EL (cell line): ENCODE measurements at places on chromosomes 2 and 18.
A peak's percentile ranks its signal among the peaks of the same experiment; 100 is the strongest.

GRCh38 chr2:6545336-6545735, 320.4 kb downstream of the CMPK2 start:
- DNase-seq = no peak

DNA sequence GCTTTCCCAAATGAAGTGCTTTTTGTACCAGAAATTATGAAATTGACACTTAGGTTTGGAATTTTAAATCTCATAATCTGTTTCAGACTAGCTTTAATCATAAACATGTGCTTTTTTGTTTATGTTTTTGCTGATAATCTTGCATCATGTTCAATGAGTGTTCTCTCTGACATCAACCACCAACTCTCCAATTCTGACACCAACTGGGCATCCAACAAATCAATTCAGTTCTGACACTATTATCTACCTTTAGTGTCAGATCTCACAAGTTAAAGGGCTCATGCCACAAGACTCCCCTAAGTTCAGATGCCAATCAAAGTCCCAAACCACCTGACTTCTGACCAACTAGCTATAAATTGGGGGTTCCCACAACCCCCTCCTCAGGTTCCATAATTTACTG, 19.6 kb downstream of the PELI1 start:
- DNase-seq = no peak

DNA sequence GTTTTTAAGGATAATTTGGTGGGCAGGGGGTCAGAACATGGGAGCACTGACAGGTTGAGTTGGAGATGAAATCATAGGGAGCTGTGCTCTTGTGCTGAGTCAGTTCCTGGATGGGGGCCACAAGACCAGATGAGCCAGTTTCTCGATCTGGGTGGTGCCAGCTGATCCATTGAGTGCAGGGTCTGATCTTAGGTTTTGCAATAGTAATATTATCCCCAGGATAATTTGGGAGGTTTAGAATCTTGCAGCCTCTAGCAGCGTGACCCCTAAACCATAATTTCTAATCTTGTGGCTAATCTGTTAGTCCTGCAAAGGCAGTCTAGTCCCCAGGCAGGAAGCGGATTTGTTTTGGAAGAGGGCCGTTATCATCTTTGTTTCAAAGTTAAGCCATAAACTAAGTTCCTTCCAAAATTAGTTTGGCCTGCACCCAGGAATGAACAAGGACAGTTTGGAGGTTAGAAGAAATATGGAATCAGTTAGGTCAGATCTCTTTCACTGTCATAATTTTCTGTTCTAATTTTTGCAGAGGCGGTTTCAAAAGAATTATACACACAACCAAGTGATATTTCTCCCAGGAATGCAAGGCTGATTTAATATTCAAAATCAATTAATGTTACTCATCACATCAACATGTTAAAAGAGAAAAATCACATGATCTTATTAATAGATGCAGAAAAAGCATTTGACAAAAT, 23.0 kb downstream of the DBI start:
- DNase-seq = peak; percentile 56

GRCh38 chr2:67374949-67375348, 22.2 kb upstream of the ETAA1 start:
- DNase-seq = no peak

GRCh38 chr2:42060718-42061619, 13.1 kb downstream of the PKDCC start:
- no peak for DNase-seq

DNA sequence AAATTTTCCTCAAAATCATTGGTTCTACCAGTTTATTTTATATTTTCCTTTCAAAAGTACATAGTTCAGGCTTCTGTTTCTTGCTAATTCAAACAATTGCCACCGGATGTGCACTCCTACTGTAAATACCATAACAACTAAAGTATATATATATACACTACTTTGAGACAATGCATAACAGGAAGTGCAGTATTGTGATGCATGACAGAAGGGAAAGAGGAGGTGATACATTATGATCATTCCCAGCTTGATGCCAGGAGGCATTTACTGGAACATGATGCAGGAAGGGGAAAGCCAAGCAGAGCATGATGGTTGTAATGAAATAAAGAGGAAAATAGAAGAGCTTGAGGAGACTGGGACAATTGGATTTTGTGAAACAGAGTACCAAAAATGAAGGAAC, 215.2 kb upstream of the NT5C1B start:
- no peak for DNase-seq

DNA sequence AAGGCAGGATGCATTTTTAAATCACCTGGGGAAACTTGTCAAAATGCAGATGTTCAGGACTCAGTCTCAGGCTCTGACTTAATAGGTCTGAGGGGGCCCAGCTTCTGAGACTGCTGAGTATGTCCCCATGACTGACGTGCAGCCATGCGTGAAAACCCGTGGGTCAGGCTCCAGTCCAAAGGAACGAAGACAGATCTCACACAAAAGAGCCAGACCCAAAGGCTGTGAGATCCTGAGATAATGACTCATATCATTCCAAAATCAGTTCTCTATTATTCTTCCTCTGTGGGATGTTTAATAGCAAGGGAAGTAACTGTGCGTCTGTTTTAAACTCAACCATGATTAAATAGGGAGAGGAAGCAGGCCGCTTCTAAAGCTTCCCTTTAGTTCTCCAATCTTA, 107.4 kb upstream of the ACAA2 start:
- peak; percentile 17 for DNase-seq

GRCh38 chr2:95273566-95274290, 521 bp upstream of the PROM2 start:
- no peak for DNase-seq

- no peak for DNase-seq
Measured at GRCh38 chr2:10529611-10530010, 81.5 kb upstream of the ODC1 start.

- DNase-seq = no peak
Measured at GRCh38 chr2:168015274-168015953, 232.0 kb downstream of the STK39 start.
